Hindlimb muscle (tissue), 1 donor: ENCODE measurements at places on chromosomes 7 and 10.

DNA sequence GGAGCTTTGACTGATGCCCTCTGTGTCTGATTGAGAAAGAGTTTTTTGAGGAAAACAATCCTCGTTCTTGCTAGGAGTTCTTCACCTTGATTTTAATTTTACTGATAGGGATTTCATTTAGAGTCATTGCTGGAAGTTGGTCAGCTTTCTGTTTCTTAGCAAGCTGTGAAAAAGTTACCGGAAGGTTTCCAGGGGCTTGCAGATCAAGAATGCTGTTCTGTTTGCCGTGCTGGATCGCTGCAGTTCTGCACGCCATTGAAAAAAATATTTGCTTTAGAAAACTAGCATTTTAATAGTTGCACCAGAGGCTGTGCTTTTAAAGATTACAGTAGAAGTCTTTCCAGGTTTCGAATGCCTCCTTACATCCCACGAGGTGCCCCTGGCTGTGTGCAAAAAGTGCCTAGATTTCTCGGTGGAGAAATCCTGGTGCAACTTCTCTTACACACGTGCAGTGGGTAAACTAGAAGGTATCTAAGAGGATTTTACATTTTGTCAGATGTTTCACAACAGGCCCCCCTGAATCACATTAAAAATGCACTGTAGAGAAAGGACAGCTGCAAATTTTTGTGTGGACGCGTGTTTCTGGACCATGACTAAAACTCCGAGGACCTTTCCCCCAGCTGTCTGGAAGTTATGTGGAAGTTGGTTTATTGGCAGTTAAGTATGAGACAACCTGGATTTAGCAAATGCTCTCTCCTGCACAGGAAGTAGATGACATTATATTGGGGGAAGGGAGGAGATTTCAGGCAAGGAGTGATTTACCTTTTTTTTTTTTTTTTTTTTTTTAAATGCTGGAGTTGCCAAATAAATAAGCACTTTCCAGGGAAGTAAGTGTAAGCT, 5.8 kb downstream of the TCF7L2 start:
- DNase-seq = peak; percentile 66

- DNase-seq = no peak
Measured at GRCh38 chr10:11335167-11335652, 276.2 kb downstream of the USP6NL start.

- no peak for DNase-seq
Measured at GRCh38 chr7:131302876-131303707, 24.6 kb upstream of the MKLN1 start.

GRCh38 chr10:14889318-14889717, 10.7 kb downstream of the SUV39H2 start:
- no peak for DNase-seq

GRCh38 chr7:137691566-137691965, 155.2 kb downstream of the DGKI start:
- DNase-seq = no peak
